ENCODE measurements at places on chromosomes 6 and 20.

DNA sequence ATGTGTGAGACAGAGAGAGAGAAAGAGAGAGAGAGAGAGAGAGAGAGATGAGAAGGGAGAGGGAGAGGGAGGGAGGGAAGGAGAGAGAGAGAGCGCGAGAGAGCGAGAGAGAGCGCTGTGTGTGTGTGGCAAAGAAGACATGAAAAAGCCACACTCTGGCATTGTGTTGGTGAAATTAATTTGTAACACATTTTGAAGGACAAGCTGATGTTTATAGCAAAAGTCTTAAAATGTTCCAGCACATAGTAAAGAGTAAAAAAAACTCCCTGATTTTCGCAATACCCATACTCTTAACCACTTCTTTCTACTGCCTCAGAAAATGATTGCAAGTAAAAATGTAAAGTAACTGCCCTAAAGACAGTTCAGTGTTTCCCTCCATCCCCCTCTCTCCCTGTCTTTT, 56.7 kb downstream of the SLC22A1 start:
- no peak for DNase-seq

- no peak for DNase-seq
Measured at GRCh38 chr6:63410435-63411426, 90.9 kb upstream of the LGSN start.

- no peak for DNase-seq
Measured at GRCh38 chr6:511488-512137, 120.1 kb downstream of the IRF4 start.

GRCh38 chr6:137522831-137523230, 28.6 kb upstream of the OLIG3 start:
- DNase-seq: no peak

- no peak for DNase-seq
Measured at GRCh38 chr6:162344646-162345010, 382.9 kb downstream of the PRKN start.

Measured in suppressor macrophage treated with lipopolysaccharide for 1 hour (primary cell).